NCI-H1436 (cell line): ENCODE measurements at places on chromosomes 3 and 15.

- DNase-seq = peak; percentile 15
Observed at GRCh38 chr3:102614585-102614984, 179.8 kb downstream of the ZPLD1 start.

GRCh38 chr15:78075490-78076230 lies 1.9 kb downstream of the TBC1D2B start:
- peak; percentile 4 for DNase-seq

DNA sequence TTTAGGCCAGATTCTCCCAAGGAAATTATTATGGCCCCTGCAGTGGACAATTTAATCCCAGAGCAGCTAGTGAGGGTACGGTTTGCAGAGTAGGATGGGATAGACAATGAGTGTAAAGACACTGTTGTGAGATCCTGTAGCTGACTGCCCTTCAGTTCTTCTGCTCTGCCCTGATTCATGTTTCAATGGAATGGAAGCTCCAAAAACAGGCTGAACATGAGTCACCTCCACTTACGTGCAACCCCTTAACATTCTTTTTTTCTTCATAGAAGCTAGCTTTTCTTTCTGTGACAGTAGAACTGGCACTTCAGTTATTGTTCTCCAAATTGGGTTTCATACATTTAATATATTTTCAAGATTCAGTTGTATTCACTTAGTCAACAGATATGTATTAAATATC lies 32.1 kb downstream of the CLDN18 start:
- no peak for DNase-seq

DNA sequence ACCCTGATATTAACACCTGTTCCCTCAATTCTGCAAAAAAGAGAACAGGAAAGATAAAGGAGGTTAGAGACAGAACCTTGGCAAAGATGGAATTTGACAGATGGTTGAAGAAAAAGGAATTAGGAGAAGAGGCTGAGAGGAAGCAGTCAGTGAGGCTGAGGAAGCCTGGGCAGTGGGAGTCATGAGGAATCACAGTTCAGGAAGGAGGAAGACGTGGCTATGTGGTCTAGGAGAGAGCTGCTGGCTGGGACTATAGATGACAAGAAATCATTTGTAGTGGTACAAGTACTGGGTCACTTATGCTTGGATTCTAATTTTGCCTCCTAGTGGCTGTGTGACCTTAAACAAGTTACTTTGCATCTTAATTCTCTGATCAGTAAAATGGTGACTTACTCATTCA lies 49.0 kb downstream of the LARS2 start:
- no peak for DNase-seq
